ENCODE measurements at places on chromosomes 3 and 15. TPM values are rescaled to one million over a fixed set of nuclear protein-coding genes. Genes with fewer than 3 reads are reported as not detected.

DNA sequence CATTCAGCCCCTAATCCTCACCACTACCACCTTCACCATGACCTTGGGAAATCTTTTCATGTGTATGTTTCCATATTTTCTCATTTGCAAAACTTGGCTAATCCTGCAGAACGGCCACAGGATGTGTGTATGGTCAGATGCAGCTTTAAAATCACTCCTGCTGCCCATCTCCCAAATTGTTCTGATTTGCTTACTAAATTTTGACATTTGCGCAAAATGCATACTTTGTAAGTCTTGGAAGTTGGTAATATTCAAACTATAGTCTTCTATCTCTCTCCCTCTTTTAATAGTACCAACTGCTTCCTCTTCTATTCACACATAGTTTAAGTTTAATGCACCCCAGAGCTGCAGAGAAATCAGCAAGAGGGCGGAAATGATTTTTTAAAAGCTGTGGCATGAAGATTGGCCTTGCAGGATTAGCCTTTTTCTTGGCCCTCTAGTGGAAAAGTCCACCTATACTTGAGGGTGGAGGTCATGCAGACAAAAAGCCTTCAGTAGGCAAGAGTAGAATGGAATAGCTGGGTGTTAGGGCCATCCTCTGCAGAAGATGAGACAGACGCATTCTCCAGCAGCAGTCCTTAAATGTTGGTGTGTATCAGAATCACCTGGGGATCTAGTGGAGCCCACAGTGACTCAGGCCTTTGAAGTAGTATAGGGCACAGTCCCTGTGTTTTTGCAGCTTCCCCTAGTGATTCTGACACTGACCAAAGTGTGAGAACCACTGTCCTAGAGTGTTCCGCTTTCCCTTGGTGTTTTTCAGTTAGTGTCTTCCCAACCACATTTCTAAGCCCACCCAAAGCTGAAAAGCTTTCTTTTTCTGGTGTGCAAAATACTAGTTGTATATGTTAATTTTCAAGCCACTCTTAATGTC, 181.7 kb downstream of the CHST2 start:
- DNase-seq: no peak

GRCh38 chr15:76526111-76526510, 189.5 kb downstream of the ISL2 start:
- DNase-seq: no peak

DNA sequence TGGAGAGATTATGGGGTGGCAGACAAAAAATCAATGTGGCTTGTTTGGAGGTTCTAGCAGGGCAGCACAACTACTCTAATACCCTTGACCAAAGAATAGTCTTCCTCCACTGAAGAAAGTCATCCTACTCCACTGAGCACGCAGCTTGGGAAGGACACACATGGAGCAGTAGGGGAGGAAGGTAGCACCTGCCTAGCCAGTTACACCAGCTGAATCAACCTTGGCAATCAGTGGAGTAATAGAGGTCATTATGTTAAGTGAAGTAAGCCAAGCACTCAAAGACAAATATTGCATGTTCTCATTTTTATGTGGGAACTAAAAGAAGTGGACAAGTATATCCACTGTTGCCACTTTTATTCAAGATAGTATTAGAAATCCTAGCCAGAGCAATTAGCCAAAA, 555.8 kb upstream of the ALCAM start:
- DNase-seq: no peak

DNA sequence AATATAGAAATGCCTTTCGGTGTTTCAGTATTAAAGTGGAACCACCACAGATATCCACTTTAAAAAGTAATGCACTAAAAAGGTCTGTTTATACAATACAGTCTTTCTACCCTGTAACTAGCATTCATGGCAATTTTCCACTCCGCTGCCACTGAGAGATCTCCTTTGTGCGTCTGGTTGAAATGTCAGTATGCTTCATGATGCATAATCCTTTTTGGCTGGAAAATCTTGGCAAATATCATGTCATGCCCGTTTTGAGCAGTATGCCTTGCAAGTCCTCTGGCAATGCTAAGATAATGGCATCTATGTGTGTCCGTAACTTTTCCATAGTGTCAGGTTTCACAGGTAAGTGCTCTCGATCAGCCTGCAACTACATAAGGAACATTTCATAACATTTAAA, 30.8 kb upstream of the ARF4 start:
- no peak for DNase-seq

Gene ZNF662
- total RNA-seq: 3.9 TPM

Gene SERINC4
- total RNA-seq: not detected
